Hindlimb muscle (tissue), 1 donor: ENCODE measurements at places on chromosomes 5 and 9.

GRCh38 chr5:15097552-15097951 lies 226.0 kb upstream of the ANKH start:
- no peak for DNase-seq

DNA sequence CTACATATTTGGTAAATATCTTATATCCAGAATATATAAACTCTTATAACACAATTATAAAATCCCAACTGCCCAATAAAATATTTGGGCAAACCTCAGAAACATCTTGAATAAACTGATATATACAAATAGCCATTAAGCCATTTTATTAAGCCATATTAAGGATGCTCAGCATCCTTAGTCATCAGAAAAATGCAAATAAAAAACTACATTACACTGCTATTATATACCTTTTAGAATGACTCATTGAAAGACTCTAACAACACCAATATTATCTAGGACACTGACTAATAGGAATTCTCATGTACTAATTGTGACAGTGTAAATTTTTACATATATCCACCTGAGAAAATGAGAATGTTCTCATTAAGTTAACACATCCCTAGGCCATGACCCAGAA lies 77.8 kb downstream of the CDH10 start:
- no peak for DNase-seq

GRCh38 chr5:103404483-103404882 lies 145.9 kb downstream of the MACIR start:
- DNase-seq = no peak

DNA sequence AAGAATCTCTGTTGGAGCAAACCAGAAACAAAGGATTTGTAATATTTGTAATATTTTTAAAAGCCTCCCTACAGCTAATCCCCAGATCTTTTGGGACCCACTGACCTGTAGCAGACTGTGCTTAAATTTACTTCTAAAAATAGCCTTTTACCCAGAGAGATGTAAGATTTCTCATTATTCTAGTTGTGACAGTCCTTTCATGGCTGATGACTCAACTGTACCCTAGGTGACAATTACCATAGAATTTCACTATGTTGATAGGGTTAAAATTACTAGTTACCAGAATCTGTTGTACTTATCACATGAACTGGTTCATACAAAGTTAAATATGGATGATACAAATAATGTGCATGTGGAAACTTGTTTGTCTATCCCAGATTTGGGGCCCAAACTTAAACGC lies 543.9 kb upstream of the SEMA6A start:
- no peak for DNase-seq

DNA sequence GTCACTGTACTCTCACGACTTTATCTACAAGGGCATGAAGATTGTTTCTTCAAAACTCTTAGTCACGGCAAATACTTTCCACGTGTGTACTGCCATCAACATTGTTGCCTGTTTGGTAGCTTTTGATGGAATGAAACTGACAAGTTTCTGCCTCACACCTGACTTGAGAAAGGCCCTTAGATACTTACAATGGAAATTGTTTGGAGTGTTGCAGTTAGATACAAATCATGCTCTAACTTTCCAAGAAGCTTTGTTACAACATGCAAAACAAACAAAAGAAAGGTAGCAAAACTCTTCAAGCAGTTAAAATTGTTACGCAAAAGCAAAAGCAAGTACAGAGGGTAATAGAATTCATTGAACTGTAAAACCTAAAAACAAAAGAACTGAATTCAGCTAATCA lies 91.1 kb upstream of the TLE4 start:
- no peak for DNase-seq

- DNase-seq = no peak
Measured at GRCh38 chr9:112863214-112863613, 27.5 kb downstream of the SLC46A2 start.

- DNase-seq = no peak
Measured at GRCh38 chr5:11045411-11045810, 284.4 kb upstream of the DAP start.

DNA sequence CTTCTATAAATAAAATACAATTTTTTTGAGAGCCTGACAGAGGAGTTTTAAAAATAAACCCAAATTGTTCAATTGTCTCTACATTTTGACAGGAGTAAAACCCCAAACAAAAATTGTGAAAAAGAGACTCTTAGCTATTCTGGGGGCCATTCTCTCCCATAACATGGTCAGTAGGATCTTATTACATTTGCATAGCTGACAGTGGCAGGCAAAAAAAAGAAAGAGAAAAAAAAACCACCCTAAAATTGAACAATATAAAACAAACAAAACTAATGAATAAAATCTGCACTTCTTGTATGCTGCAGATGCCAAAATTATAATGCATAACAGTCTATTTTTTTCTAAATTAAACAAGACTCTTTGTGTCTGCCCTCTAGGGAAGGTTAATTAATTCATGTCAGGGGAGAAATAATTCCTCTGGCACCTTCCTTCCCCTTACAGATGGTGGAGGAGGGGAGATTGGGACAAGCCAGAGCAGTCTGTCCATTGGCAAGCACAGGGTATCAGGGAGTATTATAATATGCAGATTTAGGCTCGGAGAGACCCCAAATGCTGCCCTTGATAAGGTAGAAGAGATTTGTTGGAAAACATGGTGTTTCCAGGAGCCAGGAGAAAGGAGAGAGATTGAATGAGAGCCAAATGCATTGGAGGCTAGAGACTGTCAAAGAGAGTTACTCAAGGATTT lies 79.7 kb upstream of the CDH6 start:
- no peak for DNase-seq
